ENCODE measurements at places on chromosomes 13 and 19.

GRCh38 chr13:30731361-30732045 lies 3.8 kb upstream of the ALOX5AP start:
- no peak overlapping the region for H3K27ac ChIP-seq
- H3K36me3 ChIP-seq, result no peaks in the 10 kb centered on the region
- H3K4me1 ChIP-seq, result peaks cover 9% of the 10 kb centered on the region
- H3K27me3 ChIP-seq, result no peaks in the 10 kb centered on the region
- no peak for DNase-seq

DNA sequence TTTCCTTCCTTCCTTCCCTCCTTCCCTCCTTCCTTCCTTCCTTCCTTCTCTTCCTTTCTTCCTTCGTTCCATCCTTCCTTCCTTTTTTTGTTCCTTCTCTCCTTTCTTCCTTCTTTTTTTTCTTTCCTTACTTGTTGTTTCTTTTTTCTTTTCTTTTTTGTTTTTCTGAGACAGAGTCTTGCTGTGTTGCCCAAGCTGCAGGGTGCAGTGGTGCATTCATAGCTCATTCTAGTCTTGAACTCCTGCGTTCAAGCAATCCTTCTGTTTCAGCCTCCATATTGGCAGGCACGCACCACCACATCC lies 5.5 kb upstream of the EEF2 start:
- no peak overlapping the region for H3K27ac ChIP-seq
- peaks cover 19% of the 10 kb centered on the region for H3K4me1 ChIP-seq
- H3K36me3 ChIP-seq, result no peaks in the 10 kb centered on the region
- H3K27me3 ChIP-seq, result no peaks in the 10 kb centered on the region

DNA sequence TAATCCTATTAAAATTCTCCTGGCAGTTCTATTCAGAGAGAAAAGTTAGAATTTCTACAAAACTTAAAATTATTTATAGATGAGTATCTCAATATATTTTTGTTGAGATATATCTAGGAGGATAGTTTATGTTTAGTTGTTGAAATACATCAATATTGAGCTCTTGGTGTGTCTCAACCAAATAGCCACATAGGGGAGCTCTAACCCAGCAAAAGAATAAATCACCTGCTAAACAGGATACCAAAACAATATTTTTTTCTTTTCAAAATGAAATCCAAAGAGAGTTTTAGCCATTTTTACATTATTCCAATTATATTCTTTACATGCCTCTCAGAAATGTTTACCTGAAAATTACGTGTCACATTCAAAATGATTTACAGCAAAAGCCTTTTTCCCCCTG lies 954.7 kb downstream of the SLITRK6 start:
- H3K4me3 ChIP-seq, result no peak overlapping the region
- no peaks in the 10 kb centered on the region for H3K4me1 ChIP-seq
- no peaks in the 10 kb centered on the region for H3K36me3 ChIP-seq
- no peaks in the 10 kb centered on the region for H3K27me3 ChIP-seq

- DNase-seq, result no peak
- peaks cover 3% of the 10 kb centered on the region for H3K36me3 ChIP-seq
Measured at GRCh38 chr13:113862931-113863523, 849 bp downstream of the GAS6 start.

- no peaks in the 10 kb centered on the region for H3K27me3 ChIP-seq
- H3K36me3 ChIP-seq, result no peaks in the 10 kb centered on the region
- no peak overlapping the region for H3K27ac ChIP-seq
- no peaks in the 10 kb centered on the region for H3K4me1 ChIP-seq
- no peak for DNase-seq
Measured at GRCh38 chr13:35876601-35877000, 254.6 kb downstream of the DCLK1 start.

GRCh38 chr19:30053558-30053957 lies 111.5 kb downstream of the URI1 start:
- H3K4me3 ChIP-seq, result no peak overlapping the region
- no peaks in the 10 kb centered on the region for H3K4me1 ChIP-seq
- no peaks in the 10 kb centered on the region for H3K36me3 ChIP-seq
- H3K27me3 ChIP-seq, result no peaks in the 10 kb centered on the region
- no peak for DNase-seq

DNA sequence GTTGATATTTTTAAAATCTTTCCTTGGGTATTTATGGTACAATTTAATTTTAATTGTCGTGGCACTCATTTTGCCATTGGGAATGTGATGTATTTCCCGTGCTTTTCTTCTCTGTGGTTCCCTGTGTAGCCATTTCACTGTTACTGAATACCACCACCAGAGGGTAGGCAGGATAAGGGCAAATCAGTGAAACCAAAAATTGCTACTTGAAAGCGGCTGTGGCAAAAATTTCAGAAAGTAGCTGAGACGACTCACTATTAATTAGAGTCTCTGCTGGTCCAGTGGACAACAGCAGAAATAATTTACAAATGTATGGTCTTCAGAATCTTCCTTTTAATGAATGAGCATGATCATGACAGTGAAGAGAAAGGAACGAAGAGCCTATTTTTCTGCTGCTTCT lies 34.4 kb upstream of the MIR17HG start:
- peak overlapping the region; percentile 30 for H3K4me3 ChIP-seq
- no peak overlapping the region for H3K27ac ChIP-seq
- H3K36me3 ChIP-seq, result no peaks in the 10 kb centered on the region
- DNase-seq, result no peak

GRCh38 chr19:49689133-49690078 lies at the start of gene ADM5:
ADM5 (plus strand) TSS chr19:49689594; CDS start chr19:49689838, 244 bp downstream.
- no peaks in the 10 kb centered on the region for H3K27me3 ChIP-seq
- H3K4me3 ChIP-seq, result peak within 1 kb of the TSS; percentile 74
- DNase-seq, result no peak
- H3K4me1 ChIP-seq, result peaks cover 4% of the 10 kb centered on the region
- H3K27ac ChIP-seq, result peak within 1 kb of the TSS; percentile 23

- H3K27ac ChIP-seq, result no peak overlapping the region
- H3K4me1 ChIP-seq, result no peaks in the 10 kb centered on the region
- no peaks in the 10 kb centered on the region for H3K36me3 ChIP-seq
- no peaks in the 10 kb centered on the region for H3K27me3 ChIP-seq
- DNase-seq, result no peak
- no peak overlapping the region for H3K4me3 ChIP-seq
Measured at GRCh38 chr13:74889321-74889720, 592.6 kb downstream of the TBC1D4 start.

- no peaks in the 10 kb centered on the region for H3K4me1 ChIP-seq
- H3K27me3 ChIP-seq, result no peaks in the 10 kb centered on the region
- peaks cover 7% of the 10 kb centered on the region for H3K36me3 ChIP-seq
- no peak for DNase-seq
Measured at GRCh38 chr19:8265872-8266271, 42.3 kb downstream of the CD320 start.

DNA sequence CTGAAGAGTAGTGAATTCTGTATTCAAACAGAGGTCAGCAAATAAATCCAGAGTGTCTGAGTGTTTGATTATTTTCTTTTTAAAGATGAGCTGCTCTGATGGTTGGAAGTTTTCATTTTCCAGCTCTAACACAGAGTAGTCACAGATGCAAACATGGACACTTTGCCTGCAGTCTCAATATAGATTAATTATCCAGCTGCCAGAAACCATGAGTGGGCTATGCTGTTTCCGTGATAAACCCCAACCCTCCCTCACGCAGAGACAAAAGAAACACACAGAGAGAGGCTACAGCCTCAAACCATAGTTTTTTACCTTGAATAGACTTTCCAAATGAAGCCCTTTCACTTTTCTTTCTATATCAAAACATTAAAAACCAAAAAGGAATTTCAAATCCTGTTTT lies 884.7 kb downstream of the DIAPH3 start:
- H3K36me3 ChIP-seq, result no peaks in the 10 kb centered on the region
- DNase-seq, result no peak
- H3K4me3 ChIP-seq, result no peak overlapping the region
- H3K27me3 ChIP-seq, result no peaks in the 10 kb centered on the region

DNA sequence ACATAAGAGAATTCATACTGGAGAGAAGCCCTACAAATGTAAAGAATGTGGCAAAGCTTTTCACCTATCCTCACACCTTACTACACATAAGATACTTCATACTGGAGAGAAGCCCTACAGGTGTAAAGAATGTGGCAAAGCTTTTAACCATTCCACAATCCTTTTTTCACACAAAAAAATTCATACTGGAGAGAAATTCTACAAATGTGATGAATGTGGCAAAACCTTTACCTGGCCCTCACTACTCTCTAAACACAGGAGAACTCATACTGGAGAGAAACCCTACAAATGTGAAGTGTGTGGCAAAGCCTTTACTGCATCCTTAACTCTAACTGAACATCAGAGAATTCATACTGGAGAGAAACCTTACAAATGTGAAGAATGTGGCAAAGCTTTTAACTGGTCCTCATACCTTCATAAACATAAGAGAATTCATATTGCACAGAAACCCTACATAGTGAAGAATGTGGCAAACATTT lies 14.0 kb upstream of the ZNF506 start:
- no peak overlapping the region for H3K4me3 ChIP-seq
- no peaks in the 10 kb centered on the region for H3K4me1 ChIP-seq
- no peaks in the 10 kb centered on the region for H3K27me3 ChIP-seq
- DNase-seq, result no peak

- peak overlapping the region; percentile 67 for H3K4me3 ChIP-seq
- H3K27me3 ChIP-seq, result no peaks in the 10 kb centered on the region
- H3K4me1 ChIP-seq, result peaks cover 10% of the 10 kb centered on the region
- H3K36me3 ChIP-seq, result no peaks in the 10 kb centered on the region
- H3K27ac ChIP-seq, result no peak overlapping the region
Measured at GRCh38 chr19:14347999-14348889, 33.0 kb upstream of the ADGRE5 start.

GRCh38 chr13:51956717-51957116 lies 54.5 kb downstream of the ATP7B start:
- no peak overlapping the region for H3K27ac ChIP-seq
- H3K36me3 ChIP-seq, result no peaks in the 10 kb centered on the region
- no peak for DNase-seq
- no peak overlapping the region for H3K4me3 ChIP-seq
- no peaks in the 10 kb centered on the region for H3K27me3 ChIP-seq
- H3K4me1 ChIP-seq, result no peaks in the 10 kb centered on the region

- H3K27me3 ChIP-seq, result no peaks in the 10 kb centered on the region
- DNase-seq, result no peak
- no peak overlapping the region for H3K4me3 ChIP-seq
- no peak overlapping the region for H3K27ac ChIP-seq
Measured at GRCh38 chr19:44712864-44713515, 14.0 kb downstream of the CEACAM16 start.

- H3K4me1 ChIP-seq, result peaks cover 4% of the 10 kb centered on the region
- no peaks in the 10 kb centered on the region for H3K27me3 ChIP-seq
- no peak for DNase-seq
- H3K36me3 ChIP-seq, result no peaks in the 10 kb centered on the region
- peak overlapping the region; percentile 71 for H3K4me3 ChIP-seq
- peak overlapping the region; percentile 15 for H3K27ac ChIP-seq
Measured at GRCh38 chr19:20612711-20613316, 47.2 kb upstream of the ZNF737 start.

DNA sequence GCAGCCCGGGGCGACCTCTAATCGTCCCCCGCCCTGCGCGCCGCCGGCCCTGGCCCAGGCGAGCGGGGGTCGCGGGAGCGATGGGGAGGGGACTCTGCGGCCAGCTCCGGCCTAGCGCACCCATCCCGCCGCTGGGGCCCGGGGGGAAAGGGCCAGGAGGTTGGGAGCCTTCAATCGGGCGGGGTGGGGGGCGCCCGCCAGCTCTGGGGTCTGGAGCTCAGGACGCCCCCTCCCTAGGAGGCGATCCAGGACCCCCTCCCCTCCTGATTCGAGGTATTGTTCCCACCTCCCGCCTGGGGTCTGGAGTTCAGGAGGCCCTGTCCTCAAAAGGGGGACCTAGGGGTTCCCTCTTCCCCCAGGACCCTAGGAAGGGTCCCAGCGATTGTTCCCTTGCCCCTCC lies 430 bp downstream of the ZNF358 start:
- H3K36me3 ChIP-seq, result peaks cover 2% of the 10 kb centered on the region
- H3K27me3 ChIP-seq, result no peaks in the 10 kb centered on the region
- peak overlapping the region; percentile 66 for H3K27ac ChIP-seq

GRCh38 chr19:50735869-50736268 lies 12.7 kb downstream of the CLEC11A start:
- no peaks in the 10 kb centered on the region for H3K36me3 ChIP-seq
- H3K4me1 ChIP-seq, result no peaks in the 10 kb centered on the region
- H3K27ac ChIP-seq, result no peak overlapping the region
- no peak overlapping the region for H3K4me3 ChIP-seq
- DNase-seq, result no peak
- no peaks in the 10 kb centered on the region for H3K27me3 ChIP-seq

DNA sequence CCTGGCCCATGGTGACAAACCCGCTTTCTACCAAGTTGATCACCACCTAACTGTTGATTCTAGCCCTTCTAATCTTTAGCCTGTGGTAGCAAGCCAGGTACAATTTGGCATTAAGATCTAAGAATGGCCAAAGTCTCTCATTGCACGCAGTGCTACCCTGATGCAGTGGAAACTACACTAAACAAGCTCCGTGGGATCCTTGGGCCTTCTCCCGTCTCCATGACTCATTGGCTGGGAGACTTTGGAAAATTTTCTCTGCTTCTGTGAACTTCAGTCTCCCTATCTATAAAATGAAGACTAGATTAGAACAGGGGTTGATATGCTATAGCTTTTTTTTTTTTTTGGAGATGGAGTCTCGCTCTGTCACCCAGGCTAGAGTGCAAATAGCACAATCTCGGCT lies 223.0 kb downstream of the TSHZ3 start:
- H3K4me3 ChIP-seq, result no peak overlapping the region
- no peak overlapping the region for H3K27ac ChIP-seq
- no peaks in the 10 kb centered on the region for H3K4me1 ChIP-seq
- no peaks in the 10 kb centered on the region for H3K36me3 ChIP-seq

DNA sequence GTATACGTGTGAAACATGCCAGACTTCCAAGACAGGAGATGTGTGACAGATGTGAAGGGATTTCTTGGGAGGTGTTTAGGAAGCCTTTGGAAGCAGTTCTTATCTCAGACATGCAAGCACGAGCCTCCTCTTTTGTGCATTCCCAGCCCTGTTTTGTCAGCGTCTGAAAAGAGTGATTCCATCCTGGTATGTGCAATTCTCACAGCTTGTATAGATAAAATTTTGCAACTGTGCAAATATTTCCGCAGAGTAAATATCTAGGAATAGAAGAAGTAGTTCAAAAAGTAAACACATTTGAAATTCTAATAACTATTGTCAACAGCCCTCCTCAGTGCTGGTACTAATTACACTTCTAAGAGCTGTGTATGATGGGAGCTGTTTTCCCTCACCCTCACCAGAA lies 72.3 kb upstream of the C1QTNF9B start:
- H3K4me1 ChIP-seq, result no peaks in the 10 kb centered on the region
- no peak overlapping the region for H3K27ac ChIP-seq
- H3K36me3 ChIP-seq, result no peaks in the 10 kb centered on the region
- no peak for DNase-seq
- no peak overlapping the region for H3K4me3 ChIP-seq

- no peaks in the 10 kb centered on the region for H3K4me1 ChIP-seq
- DNase-seq, result no peak
- H3K36me3 ChIP-seq, result no peaks in the 10 kb centered on the region
- H3K27ac ChIP-seq, result no peak overlapping the region
Measured at GRCh38 chr13:22271903-22272302, 601.0 kb downstream of the FGF9 start.

GRCh38 chr19:2333027-2333806 lies 4.7 kb downstream of the SPPL2B start:
- H3K4me1 ChIP-seq, result peaks cover 27% of the 10 kb centered on the region
- no peaks in the 10 kb centered on the region for H3K36me3 ChIP-seq
- no peak overlapping the region for H3K27ac ChIP-seq
- no peak overlapping the region for H3K4me3 ChIP-seq
- H3K27me3 ChIP-seq, result no peaks in the 10 kb centered on the region
- DNase-seq, result no peak
